Fibroblast of gingiva (primary cell): ENCODE measurements at places on chromosomes 7 and 10.

GRCh38 chr7:131879424-131879823 lies 323.0 kb upstream of the PODXL start:
- DNase-seq = no peak

GRCh38 chr10:11223507-11224140 lies 206.0 kb downstream of the CELF2 start:
- DNase-seq = no peak

GRCh38 chr10:128540781-128541761 lies 414.8 kb upstream of the MKI67 start:
- no peak for DNase-seq

DNA sequence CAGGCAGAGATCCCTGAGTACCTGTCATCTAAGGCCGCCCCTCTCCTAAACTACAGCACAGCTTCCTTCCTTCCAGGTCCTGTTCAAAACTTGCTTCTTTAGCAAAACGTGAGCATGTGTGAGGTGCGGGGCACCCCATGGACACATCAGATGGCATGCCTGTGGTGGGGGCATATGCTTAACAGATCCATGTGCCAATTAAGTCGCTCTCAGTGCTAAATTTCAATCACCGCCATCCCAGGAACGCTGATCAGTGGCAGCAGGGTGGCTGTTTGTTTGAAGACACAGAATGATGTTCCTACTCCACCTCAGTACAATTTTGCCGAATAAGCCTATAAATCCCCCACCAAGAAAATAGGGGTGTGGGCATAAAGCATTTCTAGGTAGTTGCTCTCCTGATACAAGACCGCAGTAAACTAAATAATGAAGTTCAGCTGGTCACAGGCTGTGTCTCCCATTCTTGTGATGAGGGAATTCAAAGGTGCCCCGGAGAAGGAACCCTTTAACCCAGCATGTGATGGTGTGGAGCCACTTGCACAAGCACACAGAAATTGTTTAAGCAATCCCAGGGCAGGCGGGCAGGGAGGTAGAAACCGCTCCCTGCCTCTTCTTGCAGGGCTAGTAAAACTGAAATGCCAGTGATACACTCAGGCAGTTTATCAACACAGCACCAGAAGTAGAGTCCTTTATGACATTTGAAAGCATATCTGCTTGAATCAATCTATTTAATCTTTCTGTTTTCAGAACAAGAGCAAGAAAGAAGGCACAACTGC lies 205.7 kb downstream of the SORCS1 start:
- DNase-seq = no peak

- DNase-seq = peak; percentile 6
Measured at GRCh38 chr10:38094927-38095574, 914 bp downstream of the ZNF37A start.

- peak; percentile 66 for DNase-seq
Measured at GRCh38 chr7:38318803-38319416, 45.5 kb upstream of the TARP start.

DNA sequence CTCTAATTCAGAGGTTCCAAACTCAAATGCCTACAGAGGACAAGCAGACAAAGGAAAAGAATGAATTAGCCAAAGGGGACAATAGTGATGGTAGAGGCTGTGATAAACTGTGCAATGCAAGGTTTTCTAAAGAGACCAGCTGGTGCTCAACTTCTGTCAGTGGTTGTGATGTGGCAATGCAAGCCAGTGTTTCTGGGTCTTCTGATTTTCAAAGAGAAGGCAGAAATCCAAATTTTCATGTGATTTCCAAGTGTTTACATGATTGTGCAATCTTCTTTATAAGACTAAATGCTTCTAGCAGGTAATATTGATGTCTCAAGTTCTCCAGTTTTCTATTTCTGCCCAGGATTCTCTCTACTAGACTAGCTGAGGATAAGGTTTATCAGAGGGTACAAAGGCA lies 135.9 kb downstream of the PCDH15 start:
- no peak for DNase-seq

- no peak for DNase-seq
Measured at GRCh38 chr10:67115972-67116371, 190.1 kb downstream of the LRRTM3 start.

DNA sequence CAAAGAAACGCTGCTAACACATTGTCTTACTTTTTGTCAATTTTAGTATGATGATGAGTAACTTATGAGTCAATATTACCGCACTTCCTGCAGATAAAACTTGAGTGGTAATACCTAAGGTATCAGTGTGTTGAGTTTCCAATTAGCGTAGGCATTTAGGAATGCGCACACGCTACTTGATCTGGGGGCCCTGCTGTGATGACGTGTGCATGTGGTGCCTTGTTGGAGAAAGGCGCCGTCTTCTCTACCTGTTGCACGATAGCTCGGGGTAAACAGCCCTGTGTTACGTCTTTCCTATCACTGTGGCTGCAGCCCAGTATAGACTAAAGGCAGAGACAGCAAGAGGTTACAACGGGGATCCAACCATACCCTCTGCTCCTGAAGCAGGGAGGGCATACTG lies 476.8 kb upstream of the ADARB2 start:
- no peak for DNase-seq

- no peak for DNase-seq
Measured at GRCh38 chr7:37349979-37350590, 98.6 kb downstream of the ELMO1 start.

DNA sequence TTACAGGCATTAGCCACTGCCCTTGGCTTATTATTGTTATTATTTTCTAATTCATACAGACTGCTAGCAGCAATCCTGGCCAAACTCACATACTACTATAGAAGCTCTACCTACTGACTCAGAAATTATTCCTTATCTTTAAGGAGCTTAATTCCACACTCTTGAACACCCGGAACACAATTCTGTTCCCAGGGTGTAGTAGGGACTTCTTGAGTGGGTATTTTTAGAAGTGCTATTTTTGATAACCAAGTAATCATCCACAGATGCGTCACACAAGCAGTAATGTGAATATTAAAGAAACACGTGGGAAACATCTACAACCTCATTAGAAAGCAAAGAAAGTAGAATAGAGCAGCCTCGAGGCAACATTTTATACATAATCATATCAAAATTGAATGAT lies 149.2 kb downstream of the PTEN start:
- DNase-seq = no peak
